ENCODE measurements at places on chromosomes 4 and X.

DNA sequence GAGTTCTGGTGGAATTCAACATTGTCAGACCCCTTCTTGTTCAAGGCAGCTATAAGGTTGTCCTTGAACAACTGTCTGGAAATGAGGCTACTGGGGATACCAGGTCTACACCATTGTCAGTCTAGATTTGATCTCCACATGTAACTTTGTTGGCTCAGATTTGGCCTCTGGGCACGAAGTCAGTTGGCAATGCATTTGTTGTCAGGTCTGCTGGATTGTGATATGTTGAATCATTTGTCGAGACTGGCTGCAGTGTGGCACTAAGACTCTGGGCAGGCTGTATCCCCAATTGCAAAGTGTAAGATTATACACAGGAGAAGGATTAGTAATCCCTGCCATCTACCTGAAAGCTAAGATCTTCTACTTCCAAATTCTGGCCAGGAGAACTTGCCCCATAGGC, 26.5 kb downstream of the ZNF81 start:
- DNase-seq: no peak

DNA sequence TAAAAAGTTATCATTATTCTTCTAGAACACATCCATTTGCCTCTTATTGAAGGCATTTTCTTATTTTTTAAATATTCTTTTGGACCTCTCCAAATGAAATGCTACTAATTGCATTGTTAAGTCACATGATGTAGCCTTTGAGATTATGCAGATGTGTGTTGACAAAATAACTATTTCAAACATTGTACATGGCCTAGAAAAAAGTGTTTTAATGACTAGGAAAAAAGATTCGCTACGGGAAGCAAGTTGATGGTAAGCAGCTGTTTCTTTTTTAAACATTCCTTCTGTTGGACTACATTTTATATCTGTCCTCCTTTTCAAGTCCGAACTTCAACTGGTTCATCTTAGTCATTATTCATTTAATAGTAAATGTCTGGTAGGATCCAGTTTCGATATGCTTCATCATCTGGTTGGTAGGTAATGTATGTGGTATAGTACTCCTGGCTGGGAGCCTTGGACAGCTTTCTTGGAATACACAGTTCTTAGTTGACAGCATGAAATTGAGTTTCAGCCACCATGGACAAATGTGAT, 34.3 kb upstream of the GUCY1A1 start:
- no peak for DNase-seq

DNA sequence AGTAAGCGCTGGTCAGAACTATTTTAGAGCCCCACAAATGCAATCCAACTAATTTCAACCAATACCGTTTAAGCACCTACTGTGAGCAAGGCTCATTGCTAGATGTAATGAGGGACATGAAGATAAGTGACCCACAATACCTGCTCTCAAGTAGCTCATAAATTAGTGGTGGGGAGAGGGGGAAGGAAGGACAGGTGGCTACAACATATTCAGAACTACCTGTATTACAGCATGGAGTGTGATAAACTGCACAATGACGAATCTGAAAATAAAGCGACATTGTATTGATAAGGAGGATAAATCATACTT, 311.6 kb upstream of the DIAPH2 start:
- DNase-seq: no peak

GRCh38 chr4:77852892-77853495, 9.6 kb upstream of the MRPL1 start:
- no peak for DNase-seq

DNA sequence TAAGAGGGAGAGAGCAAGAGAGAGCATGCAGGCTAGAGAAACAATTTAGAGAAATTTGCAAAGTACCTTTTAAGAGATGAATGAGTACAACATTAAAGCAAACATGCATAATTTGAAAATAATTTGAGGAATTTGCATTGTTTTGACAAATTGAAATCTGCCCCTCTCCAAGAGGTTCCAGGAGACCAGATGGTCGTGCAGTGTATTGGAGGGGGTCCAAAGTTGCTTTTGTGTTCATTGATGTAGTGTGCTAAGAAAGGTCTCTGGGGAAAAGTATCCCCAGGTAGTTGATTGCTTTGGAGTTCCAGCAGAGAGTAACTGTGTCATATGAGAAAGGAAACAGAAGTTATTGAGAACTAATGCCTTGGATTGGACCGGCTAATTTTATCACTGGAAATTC, 635.0 kb upstream of the TENM3 start:
- DNase-seq: no peak

- peak; percentile 65 for DNase-seq
These were observed 101.0 kb downstream of the GATB start for GRCh38 chr4:151659601-151660364.

GRCh38 chr4:147943159-147943638, 211.3 kb downstream of the ARHGAP10 start:
- no peak for DNase-seq

DNA sequence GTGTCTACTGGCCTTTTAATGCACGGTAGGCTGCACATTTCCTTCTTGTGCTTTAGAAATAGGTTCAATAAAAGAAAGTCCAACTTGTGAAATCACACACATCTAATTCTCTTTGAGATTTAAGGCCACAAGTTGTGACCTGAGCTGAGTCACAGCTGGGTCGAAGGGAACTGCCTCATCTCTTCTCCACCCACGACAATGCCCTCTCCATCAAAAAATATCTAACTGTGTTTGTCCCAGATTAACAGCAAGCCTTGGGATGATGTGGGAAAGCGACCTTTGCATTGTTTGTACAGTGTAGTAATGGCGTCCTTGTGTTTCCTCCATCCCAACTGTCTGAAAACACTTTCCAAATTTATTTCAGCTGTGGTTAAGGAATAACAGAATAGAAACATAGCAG, 168.9 kb downstream of the AMELX start:
- DNase-seq: no peak

DNA sequence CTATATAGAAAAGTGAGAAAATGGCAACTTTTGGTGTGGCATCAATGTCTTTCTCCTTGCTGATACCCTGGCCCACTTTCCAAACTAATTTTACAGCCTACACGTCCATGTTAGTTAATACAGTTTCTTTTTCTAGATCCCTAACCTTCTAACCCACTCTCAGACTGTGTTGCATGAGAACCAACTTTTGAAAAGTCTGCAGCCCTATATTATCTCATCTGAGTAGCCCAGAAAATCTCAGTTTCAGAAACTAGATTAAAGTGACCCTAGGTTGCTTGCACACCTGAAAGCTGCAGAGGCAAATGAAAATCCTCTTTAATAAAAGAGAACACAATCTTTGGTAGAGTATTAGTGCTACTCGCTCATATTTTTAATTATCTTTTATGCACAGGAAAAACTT, 371.6 kb upstream of the EMCN start:
- DNase-seq: no peak

- DNase-seq: no peak
These were observed 448.9 kb downstream of the KCTD8 start for GRCh38 chr4:43999669-44000068.

Measured in anterior cingulate cortex (tissue), 58 donors.